ENCODE measurements at places on chromosomes 2 and 18.

DNA sequence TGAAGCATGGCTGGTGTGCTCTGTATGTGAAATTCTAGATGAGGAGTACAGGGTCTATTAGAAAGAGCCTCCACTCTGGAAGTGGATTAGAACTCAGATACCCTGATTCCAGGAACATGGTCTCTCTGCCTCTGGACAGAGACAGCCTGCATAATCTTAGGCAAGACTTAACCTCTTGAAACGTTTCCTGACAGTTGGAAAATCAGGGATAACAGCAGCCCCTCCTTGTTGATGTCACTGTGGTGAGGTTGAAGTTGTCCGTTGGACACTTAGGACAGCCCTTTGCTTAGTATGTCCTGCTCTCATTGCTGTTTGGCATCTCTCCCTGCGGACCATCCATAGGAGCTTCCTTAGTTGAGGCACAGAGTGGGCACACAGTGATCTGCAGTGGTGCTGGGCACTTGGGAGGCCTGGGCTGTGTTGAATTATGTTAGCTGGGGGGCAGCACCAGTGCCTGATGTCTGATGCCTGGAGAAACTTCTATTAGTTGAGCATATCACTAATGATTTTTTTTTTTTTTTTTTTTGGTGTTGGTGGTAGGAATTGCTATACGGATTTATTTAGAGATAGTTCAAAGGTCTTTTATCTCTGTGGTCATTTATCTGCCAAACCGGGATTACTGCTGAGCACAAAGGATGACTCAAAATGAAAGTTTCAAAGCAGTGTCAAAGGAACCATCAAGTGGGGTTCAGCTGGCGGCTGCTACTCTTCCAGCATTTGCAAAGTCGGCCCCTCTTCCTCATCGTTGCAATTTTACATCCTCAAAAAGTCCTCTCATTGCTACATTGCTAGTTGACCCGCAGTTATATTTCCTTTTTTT lies 28.8 kb downstream of the SETBP1 start:
- ATAC-seq, result peak; percentile 79

GRCh38 chr2:235268535-235268934 lies 225.3 kb upstream of the AGAP1 start:
- ATAC-seq, result no peak

GRCh38 chr2:47087051-47087450 lies 68.1 kb downstream of the STPG4 start:
- no peak for ATAC-seq

- ATAC-seq, result no peak
Observed at GRCh38 chr2:51812138-51812866, 780.4 kb upstream of the NRXN1 start.

DNA sequence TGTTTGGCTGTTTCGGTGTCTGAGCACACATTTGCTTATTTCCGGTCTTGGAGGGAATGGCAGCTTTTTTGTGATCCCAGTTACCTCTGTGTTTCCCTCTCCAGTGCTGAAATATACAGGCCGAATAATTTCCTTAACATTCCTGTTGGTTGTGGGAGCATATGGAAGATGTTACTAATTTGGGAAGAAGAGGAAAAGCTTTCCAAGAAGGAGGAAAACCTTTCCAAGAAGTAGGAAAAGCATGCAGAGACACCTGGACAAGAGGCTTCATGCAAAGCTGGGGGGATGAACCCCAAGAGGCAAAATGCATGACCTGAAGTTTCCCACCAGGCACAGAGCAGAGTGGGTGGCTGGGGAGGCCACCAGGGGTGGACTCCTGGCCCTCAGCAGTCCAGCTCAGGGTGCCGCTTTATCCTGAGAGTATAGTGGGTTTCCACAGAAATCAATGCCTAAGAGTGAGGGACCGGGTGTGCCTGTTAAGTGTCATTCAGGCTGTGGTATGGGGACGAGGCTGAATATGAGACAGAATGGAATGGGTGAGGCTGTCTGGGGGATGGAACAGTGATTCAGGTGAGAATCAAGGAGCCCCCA lies 25.5 kb upstream of the GNAL start:
- ATAC-seq, result no peak

DNA sequence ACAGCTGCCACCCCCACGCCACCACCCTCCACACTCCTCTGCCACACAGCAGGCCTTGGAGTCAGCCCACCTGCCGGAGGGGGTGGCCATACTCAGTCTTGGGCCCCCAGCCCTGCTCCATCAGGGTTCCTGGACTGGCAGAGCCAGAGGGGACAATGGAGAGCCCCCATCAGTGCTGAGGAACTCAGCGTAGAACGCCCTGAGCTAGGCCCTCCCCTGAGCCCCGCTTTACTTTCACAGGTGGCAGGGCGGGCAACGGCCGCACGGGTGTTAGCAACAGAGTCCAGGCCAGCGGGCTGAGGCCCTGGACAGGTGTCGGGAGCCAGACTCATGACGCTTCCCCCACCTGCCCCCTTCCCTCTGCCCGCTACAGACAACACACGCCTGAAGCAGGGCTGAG lies 47.1 kb downstream of the FOSL2 start:
- no peak for ATAC-seq

- ATAC-seq, result no peak
Observed at GRCh38 chr2:46810195-46810594, 105.4 kb downstream of the MCFD2 start.

GRCh38 chr2:190769258-190769657 lies 111.4 kb upstream of the GLS start:
- ATAC-seq, result no peak

DNA sequence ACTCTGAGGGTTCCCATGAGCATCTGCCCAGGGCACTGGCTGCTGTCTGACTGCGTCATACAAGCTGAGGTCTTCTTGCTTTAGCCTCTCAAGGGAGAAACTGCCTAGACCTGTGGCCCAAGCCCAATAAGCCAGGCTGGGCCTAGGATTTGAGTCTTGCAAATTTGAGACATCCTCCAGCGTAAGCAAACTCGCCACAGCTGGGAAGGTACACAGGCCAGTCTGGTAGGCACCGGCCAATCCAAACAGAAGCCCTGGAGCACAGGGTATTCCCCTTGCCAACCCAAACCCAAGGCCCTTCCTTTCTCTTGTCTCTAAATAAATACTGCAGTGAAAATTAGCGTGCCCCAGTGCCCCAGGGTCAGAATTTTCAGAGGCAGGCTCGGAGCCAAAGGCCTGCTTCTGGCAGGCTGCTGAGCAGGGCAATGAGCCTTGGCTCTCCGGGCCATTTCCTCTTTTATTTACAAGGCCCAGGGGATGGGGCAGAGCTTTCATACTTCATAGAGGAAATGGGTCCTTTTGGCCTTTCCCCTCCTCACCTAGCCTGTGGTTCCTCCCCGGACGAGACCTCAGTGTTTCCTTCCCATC lies 33.3 kb downstream of the POLR1A start:
- ATAC-seq, result peak; percentile 97

- peak; percentile 45 for ATAC-seq
Observed at GRCh38 chr18:26134107-26134506, 438 bp downstream of the PSMA8 start.

DNA sequence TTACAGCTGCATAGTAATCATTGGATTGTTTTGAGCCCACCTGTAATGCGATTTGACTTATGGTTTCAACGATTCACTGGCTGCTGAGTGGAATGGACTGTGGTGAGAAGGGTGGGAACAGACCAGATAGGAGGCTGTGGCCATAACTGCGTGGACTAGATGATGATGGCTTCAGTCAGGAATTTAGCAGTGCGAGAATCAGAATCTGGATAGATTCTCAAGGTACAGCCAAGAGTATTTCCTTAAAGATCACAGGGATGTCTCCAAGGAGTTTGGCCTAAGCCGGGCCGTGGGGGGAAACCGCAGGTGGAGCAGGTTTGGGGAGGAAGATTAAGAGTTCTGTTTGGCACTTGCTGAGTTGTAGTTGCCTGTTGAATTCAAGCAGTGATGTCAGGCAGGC lies 44.0 kb upstream of the CHMP1B start:
- ATAC-seq, result no peak

DNA sequence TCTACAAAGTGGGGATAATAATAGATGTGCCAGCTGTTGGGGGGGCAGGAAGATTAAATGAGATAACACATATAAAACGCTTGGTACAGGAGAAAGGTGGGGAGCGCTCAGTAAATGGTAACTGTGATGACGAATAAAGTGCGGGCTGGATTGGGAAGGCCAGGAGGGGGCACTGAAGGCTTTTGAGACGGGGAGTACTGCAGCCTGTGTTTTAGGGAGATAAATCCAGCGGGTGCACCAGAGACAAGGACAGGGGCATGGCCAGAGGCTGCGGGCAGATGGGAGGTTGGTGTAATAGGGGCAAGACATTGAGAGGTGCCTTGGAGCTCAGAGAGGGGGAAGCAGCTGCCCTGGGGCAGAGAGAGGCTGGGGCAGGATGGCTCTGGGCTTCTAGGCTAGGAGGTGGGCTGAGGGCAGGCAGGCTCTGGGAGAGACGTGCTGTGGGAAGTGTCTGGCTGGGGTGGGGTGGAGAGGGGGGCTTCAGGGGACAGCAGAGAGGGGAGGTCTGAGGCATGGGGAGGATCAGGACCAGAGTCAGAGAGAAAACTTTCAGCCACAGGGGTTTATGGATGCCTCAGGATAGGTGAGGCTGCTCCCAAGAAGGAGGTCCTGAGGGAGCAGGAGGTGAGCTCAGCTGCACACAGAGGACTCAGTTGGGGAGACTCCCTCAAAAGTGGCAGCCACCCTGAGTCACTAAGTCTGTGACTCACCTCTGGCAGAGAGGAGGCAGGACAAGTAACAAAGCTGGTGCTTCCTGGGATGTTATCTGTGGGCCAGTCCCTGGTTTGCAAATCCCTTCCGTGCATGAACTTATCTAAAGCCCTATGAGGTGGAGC lies 18.8 kb downstream of the TEX44 start:
- no peak for ATAC-seq

DNA sequence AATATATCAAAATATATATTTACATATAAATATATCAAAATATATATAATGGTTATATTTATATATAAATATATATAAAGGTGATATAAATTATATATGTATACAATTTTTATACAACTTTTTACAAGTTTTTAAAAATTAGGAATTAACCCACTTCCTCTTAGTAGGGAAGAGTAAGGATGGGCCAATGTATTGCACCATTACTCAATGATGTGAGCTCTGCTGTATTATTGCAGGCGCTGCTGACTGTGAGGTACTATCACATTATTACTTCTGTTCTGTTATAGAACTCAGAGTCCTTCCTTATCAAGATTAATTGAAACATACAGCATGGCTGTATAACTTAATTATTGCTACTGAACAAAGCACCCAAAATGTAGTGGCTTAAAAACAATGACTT lies 46.0 kb downstream of the CCDC195 start:
- ATAC-seq, result no peak

DNA sequence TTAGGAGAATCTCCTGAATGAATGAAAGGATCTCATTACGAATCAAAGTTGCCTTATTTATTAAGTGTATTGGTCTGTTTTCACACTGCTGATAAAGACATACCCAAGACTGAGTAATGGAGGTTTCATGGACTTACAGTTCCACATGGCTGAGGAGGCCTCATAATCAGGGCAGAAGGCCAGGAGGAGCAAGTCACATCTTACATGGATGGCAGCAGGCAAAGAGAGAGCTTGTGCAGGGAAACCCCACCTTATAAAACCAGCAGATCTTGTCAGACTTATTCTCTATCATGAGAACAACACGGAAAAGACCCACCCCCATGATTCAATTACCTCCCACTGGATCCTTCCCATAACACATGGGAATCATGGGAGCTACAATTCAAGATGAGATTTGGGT lies 785.2 kb upstream of the POU3F3 start:
- ATAC-seq, result no peak

DNA sequence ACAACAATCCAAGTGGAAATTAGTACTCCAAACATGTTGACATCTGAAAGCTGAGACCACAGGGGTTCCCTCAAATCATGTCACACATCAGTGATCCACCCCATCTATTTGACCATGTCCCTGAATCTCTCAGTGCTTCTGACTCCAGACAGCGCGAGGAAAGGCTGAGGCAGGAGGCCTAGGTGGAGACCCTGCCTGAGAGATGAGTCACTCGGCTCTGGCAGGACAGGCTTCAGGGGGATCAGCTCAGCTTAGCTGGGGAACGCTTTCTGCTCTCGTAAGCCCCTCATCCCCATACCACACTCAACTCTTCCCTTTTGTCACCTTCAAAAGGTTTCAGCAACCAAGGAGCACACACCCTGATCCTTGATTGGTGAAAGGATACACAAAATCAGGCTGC lies 5.8 kb upstream of the FAM228A start:
- ATAC-seq, result no peak

Measured in stimulated activated memory B cell treated with anti-CD40 and anti-IgM and Interleukin-4, amounts not matched to agents 10 μg/mL and 1 μg/mL and 100 μg/mL, for 72 hours (primary cell).